ENCODE measurements at places on chromosomes 2 and 18. TPM values are rescaled to one million over a fixed set of nuclear protein-coding genes. Genes with fewer than 3 reads are reported as not detected.

DNA sequence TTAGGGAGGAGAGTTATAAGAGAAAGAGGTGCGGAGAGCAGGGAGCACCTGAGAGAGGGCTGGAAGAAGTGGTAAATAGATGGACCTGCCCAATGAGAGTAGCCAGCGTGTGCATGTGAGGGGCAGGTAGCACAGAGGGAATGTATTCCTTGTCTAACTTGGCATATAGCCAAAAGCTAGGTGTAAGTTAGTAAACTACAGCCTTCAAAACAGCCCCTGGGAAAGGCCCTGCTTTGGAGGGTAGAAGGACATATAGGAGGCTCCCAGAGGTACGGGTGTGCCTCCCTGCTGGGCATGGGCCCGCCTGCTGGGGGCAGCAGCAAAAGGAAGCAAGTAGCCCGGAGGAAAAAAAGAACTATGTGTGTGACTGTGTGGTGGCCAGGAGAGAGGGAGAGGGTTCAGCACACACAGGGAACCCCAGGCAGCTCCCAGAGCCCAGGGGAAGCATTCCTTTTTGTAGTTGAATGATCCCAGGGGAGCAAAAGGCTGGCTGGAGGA, 48.0 kb downstream of the TCF7L1 start:
- no peaks in the 10 kb centered on the region for H3K27me3 ChIP-seq
- no peak overlapping the region for H3K27ac ChIP-seq
- no peak for DNase-seq
- no peaks in the 10 kb centered on the region for H3K36me3 ChIP-seq

DNA sequence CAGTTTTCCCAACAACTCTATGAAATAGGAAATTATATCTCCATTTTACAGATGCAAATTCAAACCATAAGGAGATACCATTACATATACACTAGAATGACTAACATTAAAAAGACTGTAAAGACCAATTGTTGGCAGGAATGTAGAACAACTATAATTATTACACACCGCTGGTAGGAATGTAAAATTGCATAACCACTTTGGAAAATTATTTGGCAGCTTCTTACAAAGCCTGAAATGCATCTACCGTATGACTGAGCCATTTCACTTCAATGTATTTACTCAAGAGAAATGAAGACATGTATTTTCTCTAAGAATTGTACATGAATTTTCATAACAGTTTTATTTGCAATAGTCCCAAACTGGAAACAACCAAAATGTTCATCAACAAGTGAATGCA, 189.1 kb upstream of the BCL2L11 start:
- no peaks in the 10 kb centered on the region for H3K4me1 ChIP-seq
- no peak for DNase-seq
- no peaks in the 10 kb centered on the region for H3K36me3 ChIP-seq
- H3K4me3 ChIP-seq = no peak overlapping the region
- no peak overlapping the region for H3K27ac ChIP-seq

GRCh38 chr18:217532-218336, 50.1 kb downstream of the THOC1 start:
- H3K36me3 ChIP-seq = peaks cover 79% of the 10 kb centered on the region
- no peak overlapping the region for H3K4me3 ChIP-seq
- no peaks in the 10 kb centered on the region for H3K27me3 ChIP-seq
- no peak overlapping the region for H3K27ac ChIP-seq
- DNase-seq = no peak

- H3K27ac ChIP-seq = no peak overlapping the region
- DNase-seq = no peak
- no peak overlapping the region for H3K4me3 ChIP-seq
- no peaks in the 10 kb centered on the region for H3K27me3 ChIP-seq
- no peaks in the 10 kb centered on the region for H3K36me3 ChIP-seq
- no peaks in the 10 kb centered on the region for H3K4me1 ChIP-seq
These were observed 57.6 kb upstream of the ZNF519 start for GRCh38 chr18:14189858-14190257.

DNA sequence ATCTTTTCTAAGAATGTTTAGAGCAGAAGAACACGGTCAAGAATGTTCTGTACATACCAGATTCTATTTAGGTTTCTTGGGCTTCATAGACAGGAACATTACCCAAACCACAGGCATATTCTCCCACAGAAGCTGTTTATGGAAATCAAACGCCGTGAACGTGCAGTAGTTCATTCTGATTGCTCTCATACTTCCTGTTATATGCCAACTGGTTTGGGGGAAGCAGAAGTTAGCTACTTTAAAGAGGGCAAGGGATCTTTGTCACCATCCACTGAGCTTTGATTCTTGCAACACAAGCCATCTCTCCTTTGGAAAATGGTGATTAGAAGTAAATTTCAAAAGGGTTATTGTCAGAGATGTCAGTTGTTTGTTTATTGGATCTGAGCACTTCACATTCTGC, 182.2 kb upstream of the NRP2 start:
- H3K4me3 ChIP-seq = no peak overlapping the region
- H3K4me1 ChIP-seq = no peaks in the 10 kb centered on the region
- H3K27ac ChIP-seq = no peak overlapping the region
- DNase-seq = no peak
- H3K27me3 ChIP-seq = no peaks in the 10 kb centered on the region
- no peaks in the 10 kb centered on the region for H3K36me3 ChIP-seq

DNA sequence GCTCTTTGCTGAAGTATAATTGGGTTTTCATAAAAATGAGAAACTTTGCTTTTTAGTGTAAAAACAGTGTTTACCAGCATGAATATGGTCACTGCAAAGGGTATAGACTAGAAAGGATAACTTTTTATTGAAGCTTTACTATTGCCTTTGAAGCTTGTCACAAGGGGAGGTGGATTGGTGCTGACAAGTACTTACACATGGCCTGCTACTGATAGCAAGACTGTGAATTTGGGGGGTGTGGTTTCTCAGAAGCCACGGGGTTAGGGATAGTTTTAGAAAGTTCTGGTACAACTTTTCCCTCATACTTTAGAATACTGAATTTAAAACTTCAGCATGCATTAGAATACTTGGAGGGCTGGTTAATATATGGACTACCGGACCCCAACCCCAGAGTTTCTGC, 294.1 kb downstream of the SOCS6 start:
- no peak overlapping the region for H3K27ac ChIP-seq
- H3K4me1 ChIP-seq = no peaks in the 10 kb centered on the region
- H3K36me3 ChIP-seq = no peaks in the 10 kb centered on the region
- no peak for DNase-seq
- no peaks in the 10 kb centered on the region for H3K27me3 ChIP-seq

DNA sequence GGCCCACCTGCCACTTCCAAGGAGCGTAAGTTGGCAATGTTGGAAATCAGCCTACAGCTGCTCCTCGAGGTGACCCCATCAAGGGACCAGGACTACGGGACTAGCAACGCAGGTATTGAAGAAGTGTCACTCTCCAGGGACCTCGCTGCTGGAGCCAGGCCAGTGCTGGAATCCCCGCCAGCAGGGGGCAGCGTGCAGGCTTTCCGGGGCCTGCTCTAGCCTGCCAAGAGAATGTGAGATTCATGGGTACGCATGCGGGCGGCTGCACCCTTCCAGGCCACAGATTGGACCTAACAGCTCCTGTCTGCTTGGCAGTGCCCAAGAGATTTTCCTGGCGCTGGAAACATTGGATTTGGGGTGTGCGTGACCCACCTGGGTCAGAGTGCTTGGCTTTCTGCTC, 182.8 kb upstream of the RAB12 start:
- no peak overlapping the region for H3K4me3 ChIP-seq
- H3K27me3 ChIP-seq = no peaks in the 10 kb centered on the region
- no peak for DNase-seq

DNA sequence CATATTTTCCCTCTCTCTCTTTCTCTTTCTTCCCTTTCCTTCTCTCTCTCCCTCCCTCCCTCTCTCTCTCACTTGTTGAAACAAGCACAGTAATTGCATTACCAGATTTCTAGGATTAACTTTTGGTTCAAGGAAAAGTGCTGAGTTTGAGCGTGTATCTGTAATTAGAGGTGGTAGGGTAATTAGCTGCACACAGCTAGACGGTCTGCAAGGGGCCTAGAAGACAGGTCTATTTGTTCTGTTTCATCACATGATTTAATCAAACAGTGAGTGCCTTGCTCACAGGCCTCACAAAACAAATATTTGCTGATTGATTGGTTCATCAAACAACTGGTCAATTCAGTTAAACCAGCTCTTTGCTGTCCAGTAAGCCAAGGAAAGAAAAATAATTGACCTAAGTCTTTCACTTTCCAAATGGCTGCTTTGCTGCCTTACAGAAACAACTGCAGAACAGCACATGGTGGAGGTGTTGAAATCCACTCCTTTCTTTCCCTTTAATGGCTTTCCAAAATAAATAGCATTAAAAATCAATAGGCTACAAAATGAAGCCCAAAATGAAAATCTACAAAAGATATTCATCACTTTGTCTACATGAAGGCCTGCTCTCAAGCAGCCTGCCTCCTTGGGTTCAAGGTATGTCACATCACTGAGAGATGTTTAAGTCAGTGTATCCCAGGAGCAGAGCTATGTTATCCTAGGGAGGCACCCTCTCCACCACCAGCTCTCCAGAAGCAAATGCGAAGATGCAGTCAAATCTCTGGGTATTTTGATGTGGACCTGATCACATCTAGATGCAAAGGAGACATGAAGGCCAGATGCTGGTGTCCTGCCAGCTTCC, 264.4 kb upstream of the SIX2 start:
- no peaks in the 10 kb centered on the region for H3K4me1 ChIP-seq
- no peaks in the 10 kb centered on the region for H3K27me3 ChIP-seq
- no peak overlapping the region for H3K4me3 ChIP-seq
- DNase-seq = no peak
- H3K27ac ChIP-seq = no peak overlapping the region

DNA sequence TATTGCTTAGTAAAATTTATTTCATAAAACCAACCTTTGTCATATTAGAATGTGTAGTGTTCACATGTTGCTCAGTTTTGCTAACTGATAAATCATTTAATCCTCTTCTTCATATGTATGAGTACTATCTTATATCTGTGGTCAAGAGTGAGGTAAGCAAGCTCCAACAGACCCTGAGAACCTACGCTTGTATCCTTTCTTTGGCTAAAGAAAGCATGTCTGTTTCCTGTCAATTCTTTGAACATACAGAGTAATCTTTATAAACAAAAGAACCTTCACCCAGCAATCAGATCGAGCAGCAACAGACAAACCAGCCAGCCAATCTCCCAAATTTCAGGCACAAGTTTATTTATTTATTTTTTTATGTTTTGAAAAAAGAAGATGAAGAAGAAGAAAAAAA, 6.4 kb downstream of the ADCYAP1 start:
- no peaks in the 10 kb centered on the region for H3K36me3 ChIP-seq
- H3K27ac ChIP-seq = no peak overlapping the region
- no peaks in the 10 kb centered on the region for H3K27me3 ChIP-seq
- H3K4me3 ChIP-seq = no peak overlapping the region
- no peak for DNase-seq

DNA sequence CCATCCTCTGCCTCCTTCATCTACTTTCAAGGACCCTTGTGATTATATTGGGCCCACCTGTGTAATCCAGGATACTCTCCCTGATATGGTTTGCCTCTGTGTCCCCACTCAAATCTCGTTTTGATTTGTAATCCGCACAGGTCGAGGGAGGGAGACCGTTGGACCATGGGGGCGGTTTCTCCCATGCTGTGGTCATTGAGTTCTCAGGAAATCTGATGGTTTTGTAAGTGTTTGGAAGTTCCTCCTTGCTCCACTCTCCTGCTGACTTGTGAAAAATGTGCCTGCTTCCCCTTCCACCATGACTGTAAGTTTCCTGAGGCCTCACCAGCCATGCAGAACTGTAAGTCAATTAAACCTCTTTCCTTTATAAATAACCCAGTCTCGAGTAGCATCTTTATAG, 42.0 kb upstream of the EML6 start:
- no peak overlapping the region for H3K27ac ChIP-seq
- no peaks in the 10 kb centered on the region for H3K27me3 ChIP-seq
- DNase-seq = no peak
- H3K4me1 ChIP-seq = no peaks in the 10 kb centered on the region
- H3K36me3 ChIP-seq = no peaks in the 10 kb centered on the region
- no peak overlapping the region for H3K4me3 ChIP-seq

- H3K4me3 ChIP-seq = no peak overlapping the region
- no peak for DNase-seq
- H3K4me1 ChIP-seq = no peaks in the 10 kb centered on the region
- no peak overlapping the region for H3K27ac ChIP-seq
- no peaks in the 10 kb centered on the region for H3K27me3 ChIP-seq
- no peaks in the 10 kb centered on the region for H3K36me3 ChIP-seq
These were observed 106.5 kb downstream of the XIRP2 start for GRCh38 chr2:166994588-166995336.

GRCh38 chr2:119723186-119723585, 36.5 kb upstream of the PTPN4 start:
- DNase-seq = no peak
- H3K27me3 ChIP-seq = no peaks in the 10 kb centered on the region
- no peak overlapping the region for H3K4me3 ChIP-seq
- H3K27ac ChIP-seq = no peak overlapping the region
- H3K4me1 ChIP-seq = no peaks in the 10 kb centered on the region

- no peak overlapping the region for H3K27ac ChIP-seq
- no peaks in the 10 kb centered on the region for H3K36me3 ChIP-seq
- no peak for DNase-seq
- no peaks in the 10 kb centered on the region for H3K27me3 ChIP-seq
- H3K4me1 ChIP-seq = no peaks in the 10 kb centered on the region
These were observed 44.6 kb downstream of the REEP1 start for GRCh38 chr2:86292571-86293515.

GRCh38 chr18:73959352-73959751, 188.3 kb downstream of the FBXO15 start:
- no peaks in the 10 kb centered on the region for H3K36me3 ChIP-seq
- H3K27ac ChIP-seq = no peak overlapping the region
- no peaks in the 10 kb centered on the region for H3K27me3 ChIP-seq
- DNase-seq = no peak
- no peak overlapping the region for H3K4me3 ChIP-seq

DNA sequence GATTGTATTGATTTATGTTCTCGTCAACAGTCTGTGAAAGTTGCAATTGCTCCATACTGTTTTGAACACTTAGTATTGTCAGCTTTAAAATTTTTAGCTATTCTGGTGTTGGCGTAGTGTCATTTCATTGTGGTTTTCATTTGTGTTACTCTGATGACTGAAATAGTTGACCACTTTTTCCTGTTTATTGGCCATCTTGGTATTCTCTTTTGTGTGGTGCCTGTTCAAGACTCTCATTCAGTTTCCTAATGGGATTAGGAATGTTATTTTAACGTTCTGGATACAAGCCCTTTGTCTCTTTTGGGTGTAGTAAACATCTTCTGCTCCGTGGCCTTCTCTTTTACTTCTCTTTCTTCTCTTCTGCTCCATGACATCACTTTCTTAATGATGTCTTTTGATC, 82.7 kb upstream of the SMAD2 start:
- no peak overlapping the region for H3K27ac ChIP-seq
- H3K4me3 ChIP-seq = no peak overlapping the region
- H3K36me3 ChIP-seq = no peaks in the 10 kb centered on the region

The ABCG8 gene
- total RNA-seq = not detected

The KIF1A gene
- total RNA-seq = 31.9 TPM

The BCL2 gene
- 79.1 TPM for total RNA-seq

The IL18RAP gene
- total RNA-seq = 3.9 TPM

The UGT1A10 gene
- total RNA-seq = not detected

The SLC9A4 gene
- total RNA-seq = not detected

The ABCG5 gene
- not detected for total RNA-seq

The PSMA8 gene
- not detected for total RNA-seq

The PFN4 gene
- 5.7 TPM for total RNA-seq

The WNT6 gene
- total RNA-seq = 47.9 TPM

The ALPG gene
- total RNA-seq = not detected

The XIRP2 gene
- 1.8 TPM for total RNA-seq

The TXNDC2 gene
- not detected for total RNA-seq

The DLGAP1 gene
- 18.3 TPM for total RNA-seq

The ANTXR1 gene
- total RNA-seq = 54.5 TPM

The SCYGR4 gene
- not detected for total RNA-seq

The HSPE1 gene
- total RNA-seq = 53.1 TPM

All from tibial nerve (tissue), 4 donors.